ENCODE measurements at places on chromosomes 5 and 9.

GRCh38 chr9:113359385-113359784 is 10.0 kb downstream of the BSPRY start:
- DNase-seq: no peak

GRCh38 chr9:117547904-117548303 is 133.0 kb upstream of the ASTN2 start:
- no peak for DNase-seq

DNA sequence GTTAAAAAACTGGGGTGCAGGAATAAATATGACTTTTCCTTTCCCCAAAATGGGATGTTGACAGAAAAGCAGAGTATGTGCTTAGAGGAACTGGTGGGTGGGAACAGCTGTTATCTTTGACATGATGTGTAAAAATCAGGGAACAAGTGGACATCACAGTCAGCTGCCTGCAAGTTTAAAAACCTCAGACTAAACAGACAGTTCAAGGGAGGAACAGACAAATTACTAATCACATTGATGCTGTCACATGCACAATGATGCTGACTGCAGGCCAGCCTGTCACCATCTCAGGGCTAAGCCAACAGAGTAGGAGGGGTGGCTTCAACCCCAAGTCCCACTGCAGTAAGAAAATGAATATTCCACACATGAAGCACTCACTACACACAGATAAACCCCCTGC is 38.2 kb upstream of the UBAP2 start:
- no peak for DNase-seq

DNA sequence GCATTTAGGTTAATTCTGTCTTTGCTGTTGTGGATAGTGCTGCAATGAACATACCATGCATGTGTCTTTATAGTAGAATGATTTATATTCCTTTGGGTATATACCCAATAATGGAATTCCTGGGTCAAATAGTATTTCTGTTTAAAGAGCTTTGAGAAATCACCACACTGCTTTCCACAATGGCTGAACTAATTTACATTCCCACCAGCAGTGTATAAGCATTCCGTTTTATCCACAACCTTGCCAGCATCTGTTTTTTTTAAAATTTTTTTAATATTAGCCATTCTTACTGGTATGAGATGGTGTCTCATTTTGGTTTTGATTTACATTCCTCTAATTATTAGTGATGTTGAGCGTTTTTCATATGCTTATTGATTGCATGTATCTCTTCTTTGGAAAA is 15.5 kb upstream of the TARS1 start:
- DNase-seq: no peak

DNA sequence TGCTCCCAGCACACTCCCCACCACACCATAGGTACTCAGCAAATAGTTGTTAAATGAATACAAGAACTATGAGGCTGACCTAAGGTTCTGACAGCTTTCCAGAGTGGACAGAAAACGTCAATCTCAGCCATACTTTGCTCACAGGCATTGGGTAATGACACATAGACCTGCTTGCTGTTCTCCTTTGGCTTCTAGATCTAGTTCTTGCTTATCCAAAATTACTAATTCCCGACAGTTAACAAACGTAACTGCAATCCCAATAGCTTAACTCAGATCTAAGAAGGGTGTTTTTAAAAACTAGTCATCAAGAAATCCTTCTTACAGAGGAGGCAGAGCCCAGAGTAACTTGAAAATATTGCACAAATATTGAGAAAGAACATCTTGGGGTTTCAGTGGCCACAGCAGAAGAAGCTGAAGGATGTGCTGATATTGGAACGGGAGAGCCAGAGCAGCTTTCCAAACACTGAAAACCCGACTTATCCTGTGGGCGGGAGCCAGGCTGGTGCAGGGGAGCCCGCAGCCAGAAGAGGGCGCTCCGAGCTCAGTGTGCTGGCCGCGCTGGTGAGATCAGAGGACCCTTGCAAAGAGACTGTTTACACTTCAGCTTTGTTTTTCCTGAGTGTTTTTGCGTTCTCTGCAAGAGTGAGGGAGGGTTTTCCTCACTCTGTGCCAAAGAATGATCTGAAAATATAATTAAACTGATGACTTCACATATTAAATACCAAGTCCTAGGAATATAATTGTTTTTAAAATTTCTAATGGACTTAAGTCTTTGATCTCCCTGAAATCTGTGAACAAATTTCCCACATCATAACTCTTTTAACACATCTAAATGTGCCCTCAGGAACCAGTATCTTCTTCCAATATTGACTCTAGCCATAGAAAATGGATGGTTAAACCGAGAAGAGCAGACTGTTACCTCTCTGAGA is 30.3 kb downstream of the FGF1 start:
- peak; percentile 43 for DNase-seq

- no peak for DNase-seq
Measured at GRCh38 chr5:172679628-172680212, 38.7 kb downstream of the NEURL1B start.

GRCh38 chr9:88037285-88037845 is 63.0 kb upstream of the CDK20 start:
- DNase-seq: no peak

DNA sequence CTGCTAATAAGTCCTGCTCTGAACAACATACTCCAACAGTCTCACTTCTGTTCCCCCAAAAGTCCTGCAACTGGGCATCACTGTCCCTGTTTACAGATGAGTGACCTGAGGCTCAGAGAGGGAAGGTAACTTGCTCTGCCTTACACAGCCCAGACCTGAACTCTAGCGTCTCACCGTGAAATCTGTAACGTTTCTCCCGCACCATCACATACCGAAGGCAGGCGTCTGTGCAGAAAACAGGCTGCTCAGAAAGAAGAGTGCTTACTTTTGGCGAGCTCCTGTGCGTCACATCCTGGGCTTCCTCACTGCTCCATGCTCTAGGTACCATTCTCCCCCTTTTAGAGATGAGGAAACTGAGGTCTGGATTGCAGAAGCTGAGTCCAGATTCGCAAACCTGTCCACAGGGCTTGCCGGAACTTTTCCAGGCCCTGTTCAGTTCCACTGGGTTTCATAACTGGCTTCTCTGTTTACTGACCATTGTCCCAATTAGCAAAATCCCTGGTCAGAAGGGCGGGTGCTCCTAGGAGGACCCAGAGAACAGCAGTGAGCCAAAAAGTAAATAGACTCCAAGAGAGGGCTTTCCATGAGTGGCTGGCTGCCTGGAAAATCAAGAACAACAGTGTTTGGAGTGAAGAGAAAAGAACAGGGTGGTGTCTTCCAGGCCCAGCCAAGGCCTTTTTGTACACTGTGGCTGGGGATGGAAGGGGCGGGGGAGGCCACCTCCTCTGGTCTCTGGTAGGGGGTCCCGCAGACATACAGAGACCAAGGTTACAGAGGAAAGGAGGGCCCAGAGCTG is 27.1 kb downstream of the GSN start:
- no peak for DNase-seq

DNA sequence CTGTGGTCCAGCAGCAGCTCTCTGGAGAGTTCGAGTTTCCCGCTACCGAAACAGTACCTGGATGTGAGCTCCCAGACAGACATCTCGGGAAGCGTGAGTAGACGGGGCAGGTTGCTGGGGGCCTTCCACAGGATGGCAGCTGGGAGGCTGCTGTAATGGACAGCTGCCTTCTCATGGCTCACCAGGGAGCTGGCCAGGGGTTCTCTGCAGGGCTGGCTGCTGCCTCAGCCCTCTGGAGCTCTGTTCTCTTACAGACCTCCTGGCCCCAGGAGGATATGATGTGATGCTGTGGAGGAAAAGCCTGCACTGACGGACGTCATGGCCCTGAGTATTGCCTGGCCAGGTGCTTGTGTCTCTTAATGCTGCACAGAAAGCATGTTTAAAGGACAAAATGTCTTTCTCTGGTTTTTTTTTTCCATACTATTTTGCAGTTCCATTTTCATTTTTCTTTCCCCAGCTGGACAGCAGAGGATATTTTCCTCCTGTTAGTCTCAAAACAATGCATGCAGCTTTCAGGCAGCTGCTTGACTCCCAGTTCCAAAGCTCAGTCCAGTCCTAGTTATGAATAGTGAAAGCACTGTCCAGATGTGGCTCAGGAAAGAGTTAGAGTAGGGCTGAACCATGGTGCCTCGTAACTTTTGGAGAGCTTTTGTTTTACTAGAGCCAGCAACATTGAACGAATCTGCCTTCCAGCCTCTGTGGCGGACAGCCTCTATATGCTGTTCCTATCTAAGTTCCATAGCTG is 77.5 kb upstream of the RARS1 start:
- DNase-seq: no peak

GRCh38 chr9:36141288-36141687 is 4.8 kb downstream of the GLIPR2 start:
- DNase-seq: no peak

- DNase-seq: no peak
Measured at GRCh38 chr5:177393206-177393765, 7.2 kb downstream of the PFN3 start.

GRCh38 chr5:126373375-126374108 is 49.7 kb upstream of the GRAMD2B start:
- DNase-seq: no peak

- peak; percentile 14 for DNase-seq
Measured at GRCh38 chr5:138338411-138339090, 485 bp downstream of the FAM53C start.

- DNase-seq: no peak
Measured at GRCh38 chr9:138076650-138077009, 199.0 kb downstream of the CACNA1B start.

GRCh38 chr9:133455936-133456335 is 3.8 kb upstream of the CACFD1 start:
- DNase-seq: no peak

DNA sequence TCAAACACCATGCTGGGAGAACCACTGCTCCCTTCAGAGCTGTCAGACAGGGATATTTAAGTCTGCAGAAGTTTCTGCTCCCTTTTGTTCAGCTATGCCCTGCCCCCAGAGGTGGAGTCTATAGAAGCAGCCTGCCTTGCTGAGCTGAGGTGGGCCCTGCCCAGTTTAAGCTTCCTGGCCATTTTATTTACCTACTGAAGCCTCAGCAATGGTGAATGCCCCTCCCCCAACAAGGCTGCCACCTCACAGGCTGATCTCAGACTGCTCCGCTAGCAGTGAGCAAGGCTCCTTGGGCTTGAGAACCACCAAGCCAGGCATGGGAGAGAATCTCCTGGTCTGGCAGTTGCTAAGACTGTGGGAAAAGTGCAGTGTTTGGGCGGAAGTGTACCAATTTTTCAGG is 205.5 kb upstream of the PTGER4 start:
- DNase-seq: no peak

DNA sequence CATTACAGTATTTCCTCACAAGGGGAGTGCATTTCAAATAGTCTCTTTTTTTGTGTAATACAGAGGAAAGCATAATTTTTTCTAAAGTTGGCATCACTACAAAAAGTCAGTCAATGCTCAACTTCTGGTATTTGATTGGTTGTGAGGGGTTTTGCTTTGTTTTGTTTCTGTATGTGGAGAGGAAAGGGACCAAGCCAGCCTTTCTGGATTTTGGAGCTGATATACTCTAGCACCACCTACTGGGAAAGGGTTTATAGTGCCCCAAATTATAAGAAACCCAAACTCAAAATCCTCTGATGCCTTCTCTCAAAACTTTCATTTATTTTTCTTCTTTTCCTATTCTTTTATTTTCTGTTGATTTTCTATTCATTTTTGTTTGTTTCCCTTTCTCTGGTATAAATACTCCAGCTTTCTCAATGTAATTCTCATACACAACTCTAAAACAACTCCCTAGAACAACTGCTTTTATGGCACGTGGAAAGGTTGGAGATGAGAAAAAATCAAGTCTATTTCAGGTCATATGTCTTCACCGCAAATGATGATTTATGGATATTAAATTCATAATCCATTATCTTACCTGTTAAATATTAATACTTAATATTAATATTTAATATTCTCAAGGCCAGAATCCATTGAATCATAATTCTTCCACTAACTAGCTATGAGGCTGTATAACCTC is 69.5 kb upstream of the ANXA1 start:
- DNase-seq: no peak

DNA sequence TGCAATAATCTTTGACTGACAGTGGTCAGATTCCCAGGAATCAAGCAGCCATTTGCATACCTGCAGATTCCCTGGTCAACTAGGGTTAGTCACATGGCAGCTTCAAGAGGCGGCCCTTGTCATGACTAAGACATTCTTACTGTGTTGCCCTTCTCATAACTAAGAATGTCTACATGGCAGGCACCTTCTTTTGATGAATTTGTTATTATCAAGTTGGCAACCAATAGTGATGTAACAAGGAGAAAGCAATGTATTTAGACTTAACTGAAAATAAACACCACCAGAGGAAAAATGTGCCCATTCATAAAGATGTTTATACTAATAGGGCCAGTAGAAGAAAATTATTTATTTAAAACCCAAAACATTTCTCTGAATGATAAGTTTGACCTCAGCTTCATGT is 215.6 kb downstream of the TLE1 start:
- DNase-seq: no peak

DNA sequence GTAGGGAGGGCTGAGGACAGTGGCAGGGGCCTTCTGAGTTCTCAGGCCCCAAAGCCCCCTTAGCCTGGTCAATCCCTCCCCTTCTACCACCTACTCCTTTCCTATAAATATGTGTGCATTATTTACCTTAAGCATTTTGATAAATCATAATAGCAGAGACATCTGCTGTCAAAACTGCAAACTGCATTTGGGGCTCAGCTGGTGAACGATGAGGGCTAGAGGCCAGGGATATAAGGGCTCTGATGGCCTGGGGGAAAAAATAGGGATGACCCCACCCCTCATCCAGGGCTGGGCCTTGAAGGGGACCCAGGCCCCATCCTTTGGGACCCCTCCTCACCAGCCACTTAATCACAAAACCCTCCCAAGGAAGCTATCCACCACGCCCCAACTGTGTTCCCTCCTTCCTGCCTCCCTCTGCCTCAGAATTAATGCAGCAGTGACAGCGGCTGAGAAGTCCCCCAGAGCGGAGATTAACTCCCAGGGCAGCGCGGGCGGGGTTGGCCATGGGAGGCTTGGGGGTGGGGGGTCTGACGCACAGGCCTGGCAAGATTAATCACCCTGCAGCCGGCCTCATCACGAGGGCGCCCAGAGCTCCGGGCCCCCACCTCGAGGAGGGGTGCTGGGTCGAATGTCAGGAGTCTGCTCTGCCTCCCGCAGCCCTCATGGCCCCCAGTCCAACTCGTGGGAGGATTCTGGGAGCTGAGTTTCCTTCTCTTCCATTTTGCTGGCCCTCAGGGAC is 42.1 kb downstream of the CXXC5 start:
- no peak for DNase-seq

DNA sequence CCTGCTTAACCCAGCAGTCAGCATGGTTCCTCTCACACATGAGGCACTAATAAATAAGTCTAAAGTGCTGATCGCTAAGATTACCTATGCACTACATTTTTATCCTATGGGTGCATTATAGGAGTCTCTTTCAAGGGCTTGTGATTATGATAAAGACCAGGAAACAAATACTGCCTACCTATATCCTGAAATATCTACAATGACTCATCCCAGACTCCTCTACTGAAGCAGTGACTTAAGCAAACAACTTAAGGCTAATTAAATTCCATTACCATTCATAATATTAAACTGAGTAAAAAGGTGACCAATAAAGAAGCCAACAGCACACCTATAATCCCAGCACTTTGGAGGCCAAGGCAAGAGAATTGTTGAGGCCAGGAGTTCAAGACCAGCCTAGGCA is 338.4 kb downstream of the DNAH5 start:
- no peak for DNase-seq

GRCh38 chr5:6466975-6467567 is 18.4 kb downstream of the UBE2QL1 start:
- no peak for DNase-seq
